D721Med (cell line): ENCODE measurements at places on chromosomes 3 and 15.
A peak's percentile ranks its signal among the peaks of the same experiment; 100 is the strongest.

- no peak for DNase-seq
These were observed 390.5 kb downstream of the GABRG3 start for GRCh38 chr15:27361438-27361837.

- DNase-seq, result no peak
These were observed 101.1 kb downstream of the RYR3 start for GRCh38 chr15:33411596-33412540.

DNA sequence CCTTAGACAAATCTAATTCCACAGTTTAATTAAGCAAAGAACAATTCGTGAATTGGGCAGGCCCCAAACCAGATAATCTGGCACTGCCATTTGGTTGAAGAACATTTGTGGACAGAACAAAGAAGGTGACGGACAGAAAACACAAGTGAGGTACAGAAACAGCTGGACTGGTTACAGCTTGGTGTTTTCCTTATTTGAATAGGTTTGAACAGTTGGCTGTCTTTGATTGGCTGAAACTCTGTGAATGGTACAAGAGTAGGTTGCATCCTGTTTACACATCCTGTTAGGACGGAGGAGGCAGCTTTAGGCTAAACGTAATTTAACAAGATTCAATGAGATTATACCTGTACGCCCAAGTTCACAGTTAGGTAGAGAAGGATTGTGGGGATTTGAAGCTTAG, 114.4 kb downstream of the LPP start:
- DNase-seq, result no peak

- DNase-seq, result no peak
These were observed 335.3 kb upstream of the TMCO5A start for GRCh38 chr15:37599156-37599555.

GRCh38 chr3:28547677-28548076, 199.1 kb upstream of the AZI2 start:
- no peak for DNase-seq

DNA sequence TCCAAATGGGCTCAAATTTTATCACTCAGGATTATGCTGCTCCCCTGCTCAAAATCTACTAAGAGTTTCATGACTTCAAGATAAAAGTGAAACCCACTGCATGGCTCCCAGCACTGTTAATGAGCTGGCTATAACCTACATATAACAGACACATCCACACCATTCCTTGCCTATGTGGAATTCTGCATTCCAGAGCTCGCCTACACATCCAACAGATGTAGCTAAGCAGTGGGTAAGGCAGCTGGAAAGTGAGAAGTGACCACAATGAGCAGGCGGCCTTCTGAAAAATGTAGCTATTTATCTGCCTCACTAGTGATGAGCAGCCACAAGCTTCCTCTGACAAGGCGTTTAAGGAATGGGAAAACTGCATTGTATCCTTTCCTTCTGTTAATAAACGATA, 92.0 kb upstream of the TRIM42 start:
- no peak for DNase-seq

GRCh38 chr3:97949110-97949485, 23.1 kb downstream of the RIOX2 start:
- no peak for DNase-seq

GRCh38 chr3:137924628-137925027, 85.3 kb upstream of the CLDN18 start:
- no peak for DNase-seq

- no peak for DNase-seq
These were observed 424.8 kb downstream of the LPP start for GRCh38 chr3:188578576-188579363.

GRCh38 chr3:148453781-148454191, 243.9 kb upstream of the AGTR1 start:
- DNase-seq, result no peak

GRCh38 chr3:130759692-130760338, 13.2 kb upstream of the PIK3R4 start:
- DNase-seq, result no peak

DNA sequence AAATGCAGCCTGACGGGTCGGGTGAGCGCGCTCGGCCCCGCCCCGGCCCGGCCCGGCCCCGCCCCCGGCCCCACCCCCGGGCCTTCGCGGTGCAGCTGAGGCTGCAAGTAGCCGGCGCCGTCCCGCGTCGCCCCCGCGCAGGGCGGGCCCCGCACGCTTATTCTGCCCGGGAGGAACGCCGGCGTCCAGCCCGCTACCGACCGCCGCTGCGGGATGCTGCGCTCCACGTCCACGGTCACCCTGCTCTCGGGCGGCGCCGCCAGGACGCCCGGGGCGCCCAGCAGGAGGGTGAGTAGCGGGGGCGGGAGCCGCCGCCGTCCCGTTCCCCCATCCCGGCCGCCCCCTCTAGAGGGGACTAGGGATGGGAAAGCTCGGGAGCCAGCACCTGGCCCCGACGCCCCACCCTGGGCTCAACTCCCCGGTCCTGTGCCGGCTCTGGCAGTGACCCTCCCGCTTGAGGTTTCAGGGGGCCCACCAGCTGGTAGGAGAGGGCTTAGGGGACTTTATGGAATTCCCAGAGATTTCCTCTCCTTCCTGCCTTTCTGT, at the start of gene MYZAP:
Gene MYZAP, plus strand, starts transcription at position 83 of the 546 bp plus-strand sequence. Its CDS starts 131 bp downstream, at position 214.
- peak; percentile 67 for DNase-seq

- DNase-seq, result no peak
These were observed 633.6 kb downstream of the ZNF385D start for GRCh38 chr3:21117370-21117769.

- no peak for DNase-seq
These were observed 57.7 kb downstream of the DNAJB8 start for GRCh38 chr3:128408693-128409623.

DNA sequence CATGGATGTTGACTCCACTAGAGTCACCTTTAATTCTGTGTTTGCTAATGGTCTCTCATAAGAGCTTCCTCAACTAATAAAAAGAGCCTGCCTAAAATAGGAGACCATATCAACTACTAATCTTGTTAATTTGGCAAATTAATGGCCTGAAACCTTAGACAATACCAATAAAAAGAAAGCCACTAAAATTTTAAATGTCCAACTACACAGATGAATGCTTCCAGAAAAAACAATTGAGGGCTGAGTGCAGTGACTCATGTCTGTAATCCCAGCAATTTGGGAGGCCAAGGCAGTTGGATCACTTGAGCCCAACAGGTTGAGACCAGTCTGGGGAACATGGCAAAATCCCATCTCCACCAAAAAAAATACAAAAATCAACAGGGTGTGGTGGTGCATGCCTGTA, 230.9 kb downstream of the NSUN3 start:
- no peak for DNase-seq

- no peak for DNase-seq
These were observed 38.7 kb downstream of the PDIA5 start for GRCh38 chr3:123105201-123106189.

GRCh38 chr15:56160966-56161365, 82.7 kb downstream of the RFX7 start:
- DNase-seq, result no peak

DNA sequence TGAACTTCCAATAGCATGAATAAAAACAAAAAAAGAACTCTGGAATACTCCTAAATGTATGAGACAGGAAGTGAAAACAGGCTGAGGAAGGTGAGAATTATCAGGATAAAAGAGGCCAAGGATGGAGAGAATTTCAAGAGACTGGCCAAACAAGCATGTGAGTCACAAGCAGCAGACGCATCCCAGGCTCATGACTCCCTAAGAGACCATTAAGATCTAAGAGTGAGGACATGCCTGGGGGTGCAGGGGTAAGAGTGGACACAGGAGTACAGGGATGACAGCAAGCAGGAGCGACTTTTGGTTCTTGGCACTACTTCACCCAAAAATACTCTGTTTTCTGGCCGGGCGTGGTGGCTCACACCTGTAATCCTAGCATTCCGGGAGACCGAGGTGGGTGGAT, 7.1 kb downstream of the SCAMP2 start:
- no peak for DNase-seq

DNA sequence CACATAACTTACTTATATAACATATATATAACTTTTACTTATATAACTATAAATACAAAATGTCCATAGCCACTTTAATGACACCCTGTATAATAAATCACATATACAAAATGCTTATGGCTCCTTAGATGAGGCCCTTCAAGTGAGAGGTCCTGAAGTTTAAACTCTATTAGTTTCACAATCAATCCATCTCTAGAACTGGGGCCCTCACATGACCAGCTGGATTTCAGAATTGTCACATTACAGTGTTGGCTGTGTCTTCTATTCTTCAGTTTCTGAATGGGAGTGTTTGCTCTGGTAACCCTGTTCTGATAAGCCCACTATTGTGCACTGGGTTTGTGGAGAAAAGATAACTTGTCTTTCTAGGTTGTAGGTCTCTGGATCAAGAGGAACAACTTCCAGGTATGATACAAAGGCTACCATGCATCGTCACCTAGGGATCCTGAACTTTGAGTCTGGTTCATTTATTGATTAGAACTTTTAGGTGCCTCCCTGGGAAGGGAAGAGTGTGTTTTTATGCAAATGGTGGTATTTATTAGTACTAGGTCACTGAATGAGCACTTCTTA, 107.9 kb downstream of the DNAH12 start:
- no peak for DNase-seq

- no peak for DNase-seq
These were observed 77.7 kb upstream of the LIMD1 start for GRCh38 chr3:45516829-45517228.

- DNase-seq, result no peak
These were observed 11.5 kb upstream of the DNAJC13 start for GRCh38 chr3:132405609-132406299.

DNA sequence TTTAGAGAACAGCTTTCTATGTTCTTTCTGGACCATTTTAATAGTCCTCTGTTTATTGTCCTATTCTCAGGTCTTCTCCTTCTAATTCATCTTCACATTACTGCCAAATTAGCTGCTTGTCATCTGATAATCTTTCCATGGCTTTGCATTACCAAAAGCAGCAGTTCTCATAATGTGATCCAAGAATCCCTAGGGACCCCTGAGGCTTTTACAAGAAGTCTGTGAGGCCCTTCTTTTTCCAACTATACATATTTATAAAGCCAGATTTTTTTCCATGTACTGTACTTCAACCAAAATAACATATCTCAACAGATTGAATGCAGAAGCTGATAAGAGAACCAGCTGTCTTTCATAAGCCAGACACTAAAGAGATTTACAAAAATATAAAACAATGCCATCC, 162.5 kb upstream of the BFSP2 start:
- DNase-seq, result no peak

- no peak for DNase-seq
These were observed 13.3 kb downstream of the ITGA11 start for GRCh38 chr15:68418611-68419161.

GRCh38 chr3:69251078-69251805, 128.8 kb upstream of the LMOD3 start:
- no peak for DNase-seq

GRCh38 chr15:87207990-87208580, 1048.5 kb downstream of the NTRK3 start:
- DNase-seq, result no peak

DNA sequence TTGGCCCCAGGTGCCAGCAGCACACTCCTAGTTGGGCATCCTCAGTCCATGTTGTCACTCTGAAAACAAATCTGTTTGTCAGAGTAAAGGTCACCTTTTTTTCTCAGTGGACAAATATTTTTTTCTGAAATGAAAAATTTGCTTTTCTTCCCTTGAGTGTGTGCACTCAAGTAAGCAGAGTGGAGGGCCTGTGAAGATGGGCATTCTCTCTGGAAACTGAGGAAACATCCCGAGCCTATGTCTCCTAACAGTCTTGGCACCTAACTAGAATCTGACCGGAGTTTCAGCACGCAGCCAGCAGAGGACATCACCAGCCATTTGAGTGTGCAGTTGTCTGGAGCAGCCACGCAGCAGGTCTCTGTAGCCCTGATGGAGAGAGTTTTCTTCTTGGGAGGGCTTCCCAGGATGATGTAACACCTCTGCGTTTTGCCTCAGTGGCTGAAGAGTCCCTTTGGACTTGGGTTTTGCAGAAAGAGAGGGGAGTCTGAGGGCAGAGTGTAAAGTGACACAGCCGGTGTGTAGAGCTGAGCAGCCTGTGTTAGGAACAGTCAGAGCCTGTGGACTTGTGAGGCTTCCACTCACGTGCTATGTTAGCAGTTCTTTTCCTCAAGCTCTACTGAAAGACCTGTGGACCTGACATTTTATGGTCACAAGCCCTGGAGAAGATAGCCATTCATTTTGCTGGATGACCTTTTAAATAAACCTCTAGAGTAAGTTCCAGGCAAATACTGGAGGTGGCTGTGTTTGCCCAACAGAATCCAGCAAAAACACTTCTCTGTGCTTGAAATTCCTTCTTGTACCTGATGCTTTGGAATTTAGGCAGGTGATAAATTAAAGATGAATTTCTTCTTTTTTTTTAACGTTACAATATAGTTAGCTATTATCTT, 51.6 kb downstream of the ABHD2 start:
- no peak for DNase-seq

- no peak for DNase-seq
These were observed 61.9 kb upstream of the NR2F2 start for GRCh38 chr15:96268442-96269204.

DNA sequence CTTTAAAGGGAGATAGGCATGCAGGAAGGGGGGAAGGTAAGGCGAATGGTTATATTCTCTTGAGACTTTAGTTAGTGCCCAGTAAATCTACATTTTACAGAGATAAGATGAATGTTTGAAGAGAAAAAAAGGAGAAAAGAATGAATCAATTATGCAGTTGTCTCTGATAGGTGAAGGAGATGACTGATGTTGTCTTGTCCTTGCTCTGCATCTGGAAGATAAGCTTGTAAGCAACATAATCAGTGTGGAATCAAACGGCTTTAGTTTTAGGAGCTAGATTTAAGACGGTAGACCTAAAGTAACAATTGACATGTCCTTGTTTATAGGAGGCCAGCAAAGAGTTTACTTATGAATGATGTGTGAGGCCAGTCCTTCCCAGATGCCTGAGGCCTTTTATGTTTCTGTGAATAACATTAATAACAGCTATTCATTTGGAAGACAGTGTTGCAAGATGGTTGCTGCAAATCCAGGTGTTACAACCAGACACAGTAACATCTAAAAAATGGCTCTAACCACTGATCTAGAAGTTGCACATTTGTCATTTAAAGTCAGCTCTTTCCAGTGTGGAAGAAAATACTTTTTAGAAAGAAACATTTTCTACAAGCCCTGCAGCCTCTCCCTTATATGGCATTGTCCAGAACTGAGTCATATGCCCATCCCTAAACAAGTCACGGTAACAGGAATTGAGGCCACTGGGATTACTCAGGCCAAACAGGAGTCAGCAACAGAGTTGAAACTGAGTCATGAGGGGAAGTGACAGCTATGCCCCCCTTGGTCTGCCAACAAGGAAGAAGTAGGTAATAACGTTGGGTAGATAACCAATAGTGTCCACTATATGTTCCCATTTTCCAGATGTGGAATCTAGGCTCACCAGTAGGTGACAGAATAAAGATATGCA, 77.5 kb upstream of the FBN1 start:
- no peak for DNase-seq

- DNase-seq, result no peak
These were observed 2.4 kb downstream of the GPR171 start for GRCh38 chr3:151200586-151200985.
